Stimulated activated CD4-positive, alpha-beta T cell treated with anti-CD3 and anti-CD28 coated beads, Interleukin-1b, Interleukin-23, amount 100 ng/mL, for 48 hours (primary cell): ENCODE measurements at places on chromosomes 2 and 18.

GRCh38 chr2:235381261-235381912 is 112.5 kb upstream of the AGAP1 start:
- no peak for DNase-seq

DNA sequence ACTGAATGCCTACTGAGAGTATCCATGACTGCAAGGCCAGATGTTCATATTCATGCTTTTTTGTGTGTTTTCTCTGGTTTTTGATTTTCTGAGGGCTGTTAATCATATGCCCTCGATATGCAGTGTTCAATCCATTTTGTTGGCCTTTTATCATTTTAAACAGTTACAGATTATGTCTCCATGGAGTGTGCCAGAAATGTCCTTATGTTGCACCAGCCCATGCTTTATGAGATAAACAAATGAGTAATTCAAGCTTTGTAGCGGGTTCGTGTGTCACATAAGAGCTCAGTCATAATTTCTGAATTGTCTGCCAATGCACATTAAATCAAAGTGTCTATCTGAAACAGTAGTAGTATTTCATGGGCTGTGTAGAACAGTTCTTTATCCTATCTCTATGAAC is 583.0 kb downstream of the THSD7B start:
- no peak for DNase-seq

- DNase-seq, result peak; percentile 88
Measured at GRCh38 chr2:70069049-70069448, 18.2 kb upstream of the PCBP1 start.

GRCh38 chr18:39586741-39587140 is 2021.1 kb upstream of the CELF4 start:
- no peak for DNase-seq
